Astrocyte (in vitro differentiated cells and primary cell): ENCODE measurements at places on chromosomes 4 and X.
A peak's percentile ranks its signal among the peaks of the same experiment; 100 is the strongest.

- no peak for DNase-seq
Observed at GRCh38 chrX:1027133-1027532, 185.3 kb downstream of the CRLF2 start.

GRCh38 chr4:102344520-102344953, 745 bp downstream of the SLC39A8 start:
- peak; percentile 48 for DNase-seq

- no peak for DNase-seq
Observed at GRCh38 chrX:110836982-110837381, 41.4 kb upstream of the CHRDL1 start.

- no peak for DNase-seq
Observed at GRCh38 chr4:48725414-48725813, 54.7 kb downstream of the FRYL start.

DNA sequence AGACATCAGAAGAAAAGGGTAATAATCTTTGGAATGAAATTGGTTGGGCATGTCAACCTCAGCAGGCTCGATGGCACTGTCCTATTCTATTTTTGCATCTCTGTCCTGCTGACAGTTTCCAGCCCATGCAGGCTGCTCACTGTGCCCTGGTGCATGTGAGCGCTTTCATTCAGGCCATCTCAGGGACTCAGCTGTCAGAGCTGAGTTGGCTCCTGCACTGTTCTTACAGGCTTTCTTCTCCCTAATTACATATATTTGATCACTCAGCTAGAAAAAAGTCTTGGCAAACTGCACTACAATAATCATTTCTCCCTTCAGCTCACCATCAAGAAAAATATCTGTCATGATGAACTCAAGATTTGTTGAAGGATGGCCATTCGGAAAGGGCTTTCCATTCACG, 84.7 kb downstream of the RASL11B start:
- no peak for DNase-seq

- DNase-seq: no peak
Observed at GRCh38 chr4:122621016-122621507, at the start of gene IL21. IL21 (minus strand) TSS chr4:122621066; CDS start chr4:122621011, 55 bp downstream.

- no peak for DNase-seq
Observed at GRCh38 chr4:165331359-165331758, 3.9 kb downstream of the MSMO1 start.

- no peak for DNase-seq
Observed at GRCh38 chr4:108636246-108636645, 14.2 kb upstream of the OSTC start.

GRCh38 chrX:78514852-78515251, 144.3 kb downstream of the RTL3 start:
- peak; percentile 4 for DNase-seq

DNA sequence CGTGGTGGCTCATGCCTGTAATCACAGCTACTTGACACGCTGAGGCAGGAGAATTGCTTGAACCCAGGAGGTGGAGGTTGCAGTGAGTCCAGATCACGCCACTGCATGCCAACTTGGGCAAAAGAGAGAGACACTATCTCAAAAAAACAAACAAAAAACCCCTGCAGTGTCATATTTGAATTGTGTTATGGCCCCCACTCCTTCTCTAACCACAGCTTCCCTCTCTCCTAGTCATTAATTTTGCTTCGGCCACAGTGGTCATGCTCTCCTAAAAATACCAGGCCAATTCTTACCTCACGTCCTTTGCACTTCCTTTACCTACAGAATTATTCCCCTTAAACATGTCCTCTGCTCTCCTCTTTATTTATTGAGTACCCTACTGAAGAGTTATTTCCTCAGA, 206.1 kb downstream of the PPP3CA start:
- no peak for DNase-seq

DNA sequence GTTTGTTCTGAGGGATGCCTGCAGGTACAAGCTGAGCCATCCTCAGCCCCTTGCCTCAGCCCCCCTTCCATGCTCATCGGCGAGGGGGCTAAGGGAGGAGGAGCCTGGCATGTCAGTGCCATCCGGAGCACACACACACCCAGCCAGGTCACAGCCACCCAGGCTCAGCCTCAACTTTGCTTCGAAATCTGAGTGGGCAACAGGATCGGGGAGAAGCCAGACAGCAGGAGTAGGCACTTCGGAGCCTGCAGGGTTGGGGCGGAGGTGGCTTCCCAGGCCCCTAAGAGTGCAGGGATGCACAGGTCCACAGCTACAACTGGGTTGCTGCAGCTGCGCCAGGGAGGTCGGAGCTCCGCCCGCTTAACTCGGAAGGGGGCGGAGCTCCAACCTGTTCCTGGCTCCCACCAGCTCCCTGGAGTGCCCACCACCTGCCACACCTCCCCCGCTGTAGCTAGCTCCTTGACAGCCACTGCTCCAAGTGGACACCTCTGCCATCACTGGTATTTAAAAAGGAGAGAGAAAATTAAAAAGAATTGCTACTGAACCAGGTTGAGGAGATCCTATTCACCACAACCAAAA, 192.9 kb upstream of the GALNT7 start:
- no peak for DNase-seq

DNA sequence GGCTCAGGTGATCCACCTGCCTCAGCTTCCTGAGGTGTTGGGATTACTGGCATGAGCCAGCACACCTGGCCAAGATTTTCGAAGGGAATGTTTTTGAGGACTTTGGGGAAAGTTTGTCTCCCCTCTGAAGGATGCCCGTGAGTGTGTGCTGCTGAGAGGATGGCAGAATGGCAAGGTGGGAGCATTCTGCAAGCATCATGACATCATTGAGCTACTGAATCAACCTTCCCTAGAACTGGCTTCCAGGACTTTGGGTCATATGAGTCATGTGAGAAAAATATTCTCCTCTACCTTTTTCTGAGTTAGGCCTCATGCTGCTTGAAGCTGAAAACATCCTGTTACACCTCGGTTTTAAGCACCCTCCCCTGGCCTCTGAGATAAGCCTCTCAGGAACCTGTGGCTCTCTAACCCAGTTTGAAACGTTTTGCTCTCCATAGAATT, 31.0 kb downstream of the TMEM131L start:
- DNase-seq: peak; percentile 45

DNA sequence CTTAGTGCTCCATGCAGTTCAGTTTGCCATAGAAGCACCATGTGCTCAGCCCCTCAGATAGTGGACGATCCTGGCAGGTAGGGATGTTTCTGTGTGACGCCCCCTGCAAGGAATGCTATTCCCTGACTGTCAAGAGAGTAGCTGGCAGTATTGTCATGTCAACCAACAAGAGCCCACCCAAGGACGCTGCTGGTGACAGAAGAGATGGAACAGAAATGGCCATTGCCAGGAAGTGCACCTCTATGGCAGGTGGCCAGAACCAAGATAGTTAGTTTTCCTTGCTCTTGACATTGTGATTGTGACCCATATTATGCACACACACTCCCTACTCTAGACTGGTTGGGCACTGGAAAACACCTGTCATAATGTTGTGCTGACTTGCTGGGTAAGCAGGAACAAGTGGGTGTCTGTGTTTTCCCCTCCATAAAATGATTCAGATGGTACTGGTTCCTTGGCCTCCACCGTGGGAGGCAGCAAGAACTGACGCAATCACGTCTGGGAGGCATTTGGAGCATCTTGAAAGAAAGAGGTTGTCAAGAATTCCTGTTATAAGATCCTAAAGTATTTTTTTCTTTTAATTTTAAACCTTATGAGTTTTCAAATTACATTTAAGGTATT, 507.9 kb downstream of the MID1IP1 start:
- peak; percentile 72 for DNase-seq

- no peak for DNase-seq
Observed at GRCh38 chr4:20787940-20788665, 87.8 kb downstream of the PACRGL start.

- no peak for DNase-seq
Observed at GRCh38 chr4:70449220-70449619, 22.8 kb upstream of the MUC7 start.

DNA sequence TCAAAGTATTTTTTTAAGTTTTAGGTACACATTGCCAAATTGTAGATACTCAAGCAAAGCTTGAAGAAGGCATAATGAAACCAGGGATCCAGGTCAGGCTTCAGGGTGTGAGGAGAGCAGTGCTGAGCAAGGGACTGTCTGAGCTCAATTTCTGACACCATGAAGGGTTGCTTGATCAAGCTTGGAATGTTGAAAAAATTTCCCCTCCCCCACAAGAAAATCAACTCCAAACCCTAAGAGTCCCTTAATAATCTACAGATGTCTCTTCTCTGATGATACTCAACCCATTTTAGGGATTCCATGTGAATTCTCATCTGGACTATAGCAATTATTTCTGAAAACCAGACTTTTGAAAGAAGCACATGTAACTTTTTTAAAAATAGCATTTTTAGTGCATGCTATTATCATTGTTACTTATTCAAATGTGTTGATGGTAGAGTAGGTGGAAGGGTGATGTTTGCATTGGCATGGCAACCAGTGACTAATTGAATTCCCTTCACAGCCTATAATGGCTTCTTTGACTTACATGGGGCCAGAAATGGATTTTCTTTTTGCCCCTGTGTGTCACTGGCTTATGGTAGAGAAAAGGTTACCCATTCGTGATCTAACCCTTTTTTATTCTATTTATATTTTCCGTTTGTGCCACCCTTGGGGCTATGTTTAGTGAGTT, 252.0 kb downstream of the FBXW7 start:
- DNase-seq: peak; percentile 50

DNA sequence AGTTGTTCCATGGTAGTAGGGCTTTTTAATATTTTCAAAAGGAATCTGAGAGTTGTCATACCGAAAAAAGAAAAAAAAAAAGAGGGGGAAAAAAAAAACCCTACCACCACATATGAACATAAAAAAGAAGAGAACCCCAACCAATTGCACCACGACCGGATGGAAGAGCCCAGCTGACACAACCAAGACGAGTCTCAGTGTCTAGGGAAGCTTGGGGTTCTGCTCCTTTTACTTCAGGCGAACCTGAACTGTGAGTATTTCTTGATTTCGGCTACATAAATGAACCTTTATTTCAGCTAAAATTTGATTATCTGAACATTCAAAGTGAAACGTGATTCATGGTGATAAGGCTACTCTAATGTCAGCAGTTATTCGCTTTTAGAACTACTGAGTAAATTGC, at the start of gene GPR34:
TSS of gene GPR34 (plus strand) at position 139 of the 400 bp plus-strand sequence. CDS start 6,661 bp downstream, outside the sequence.
- DNase-seq: no peak

DNA sequence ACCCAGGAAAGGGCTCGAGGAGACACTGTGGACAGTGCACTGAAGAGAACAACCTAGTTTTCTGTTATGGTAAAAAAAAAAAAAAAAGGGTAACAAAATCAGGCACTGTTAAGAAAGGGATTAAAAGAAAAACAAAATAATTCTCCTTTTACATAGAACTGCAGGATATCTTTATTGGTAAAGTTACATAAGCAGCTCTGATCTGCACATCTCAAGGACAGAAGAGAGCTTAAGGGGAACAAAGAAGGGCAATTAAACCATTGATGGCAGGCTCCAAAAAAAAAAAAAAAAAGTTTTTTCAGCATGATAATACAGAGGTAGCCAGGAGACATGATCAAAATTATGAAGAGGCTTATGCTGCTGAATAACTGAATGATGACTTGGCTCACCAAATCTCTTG, 85.0 kb downstream of the HDAC8 start:
- DNase-seq: no peak

GRCh38 chr4:1405636-1406393, 427 bp downstream of the NKX1-1 start:
- no peak for DNase-seq

DNA sequence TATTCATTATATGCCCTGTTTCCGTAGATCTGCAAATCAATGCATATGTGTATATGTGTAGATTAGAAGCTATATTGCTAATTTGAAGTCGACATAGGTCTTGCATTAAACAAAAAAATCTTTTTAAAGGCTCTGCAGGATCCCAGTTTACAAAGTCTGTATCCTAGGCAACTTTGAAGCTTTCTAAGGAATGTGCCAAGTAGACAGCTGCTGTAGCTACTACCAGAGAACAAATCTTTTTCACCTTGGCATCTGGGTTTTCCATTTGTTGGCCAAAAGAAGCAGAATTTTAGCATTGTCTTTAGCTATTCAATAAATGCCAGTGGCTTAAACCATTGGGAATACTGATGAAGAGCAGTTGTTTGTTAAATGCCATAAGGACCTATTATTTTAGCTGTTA, 88.0 kb downstream of the NAA11 start:
- no peak for DNase-seq

DNA sequence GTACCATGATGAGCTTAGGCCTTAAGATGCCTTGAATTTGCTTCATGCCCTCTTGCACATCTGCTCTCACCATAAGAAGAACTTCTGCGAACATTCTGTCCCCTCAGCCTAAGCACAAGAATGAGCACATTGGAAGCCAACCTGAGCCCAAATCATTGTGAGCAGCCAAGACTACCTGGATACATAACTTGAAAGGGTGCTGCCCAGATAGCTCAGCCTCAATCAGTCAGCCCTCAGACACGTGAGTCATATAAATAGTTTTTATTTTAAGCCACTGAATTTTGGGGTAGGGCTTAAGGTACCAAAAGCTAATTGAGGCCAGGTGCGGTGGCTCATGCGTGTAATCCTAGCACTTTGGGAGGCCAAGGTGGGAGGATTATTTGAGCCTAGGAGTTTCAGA, 27.5 kb upstream of the BBS12 start:
- DNase-seq: no peak

- DNase-seq: no peak
Observed at GRCh38 chr4:105896984-105897775, 1.9 kb downstream of the NPNT start.

DNA sequence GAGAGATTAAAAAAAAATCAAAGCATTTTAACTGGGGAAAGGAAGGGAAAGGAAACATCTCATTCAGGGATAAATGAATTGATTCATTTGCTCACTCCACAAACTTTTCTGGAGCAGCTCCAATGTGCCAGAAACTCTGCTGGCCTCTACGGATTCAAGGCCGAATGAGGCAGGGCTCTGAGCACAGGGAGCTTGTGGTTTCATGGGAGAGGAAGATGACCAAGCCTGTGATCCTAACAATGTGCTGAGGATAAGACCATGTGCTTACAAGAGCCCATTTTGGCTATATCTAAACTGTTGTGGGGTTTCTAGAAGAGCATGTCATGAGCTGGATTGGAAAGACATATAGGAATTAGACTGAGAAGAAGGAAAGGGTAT, 137.5 kb downstream of the ZNF674 start:
- DNase-seq: peak; percentile 23

GRCh38 chr4:79348405-79348804, 22.5 kb upstream of the NAA11 start:
- no peak for DNase-seq

- DNase-seq: no peak
Observed at GRCh38 chrX:40746521-40746920, 11.2 kb upstream of the MED14 start.

GRCh38 chrX:344371-344901, 25.8 kb upstream of the GTPBP6 start:
- no peak for DNase-seq

GRCh38 chr4:121794505-121795188, 6.5 kb upstream of the EXOSC9 start:
- no peak for DNase-seq

DNA sequence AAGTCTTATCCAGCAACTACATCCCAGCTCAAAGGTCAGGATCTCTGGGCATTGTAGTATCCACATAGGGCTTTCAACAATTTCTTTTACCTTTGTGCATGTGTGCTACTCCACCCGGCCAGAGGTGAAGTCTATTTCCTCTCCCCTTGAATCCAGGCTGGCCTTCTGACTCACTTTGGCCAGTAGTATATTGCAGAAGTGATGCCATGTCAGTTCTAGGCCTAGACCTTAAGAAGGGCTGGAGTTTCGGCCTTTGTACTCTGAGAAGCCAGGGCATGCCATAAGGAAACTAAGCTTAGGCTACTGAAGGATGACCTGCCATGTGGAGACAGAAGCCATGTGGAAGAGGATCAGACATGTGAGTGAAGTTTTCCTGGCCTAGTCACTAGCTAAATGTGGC, 191.2 kb upstream of the ATP6AP2 start:
- no peak for DNase-seq
